A673 (cell line): ENCODE measurements at places on chromosomes 2 and 18. TPM values are rescaled to one million over a fixed set of nuclear protein-coding genes. Genes with fewer than 3 reads are reported as not detected.

GRCh38 chr2:15711126-15711860, 119.6 kb downstream of the DDX1 start:
- no peak for DNase-seq

DNA sequence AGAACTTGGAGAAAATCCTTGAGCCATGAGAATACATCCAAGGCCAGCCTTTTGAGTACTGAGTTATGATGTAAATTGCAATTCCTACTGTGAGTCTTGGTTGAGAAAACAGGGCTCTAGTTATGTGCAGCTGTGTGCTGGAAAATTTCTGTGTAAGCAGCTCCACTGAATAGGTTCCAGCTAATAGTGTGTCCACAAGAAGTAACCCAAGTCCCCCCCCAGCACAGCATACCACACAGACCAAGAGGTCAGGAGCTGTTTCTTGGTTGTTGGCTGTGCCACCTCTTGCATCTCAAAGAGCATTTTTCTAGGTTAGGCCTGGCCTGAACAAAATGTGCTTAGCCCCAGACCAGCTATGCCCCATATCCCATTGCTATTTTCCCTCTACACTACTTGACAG, 36.8 kb upstream of the APCDD1 start:
- DNase-seq = no peak

GRCh38 chr2:140257692-140258300, 1477.6 kb upstream of the NXPH2 start:
- no peak for DNase-seq

DNA sequence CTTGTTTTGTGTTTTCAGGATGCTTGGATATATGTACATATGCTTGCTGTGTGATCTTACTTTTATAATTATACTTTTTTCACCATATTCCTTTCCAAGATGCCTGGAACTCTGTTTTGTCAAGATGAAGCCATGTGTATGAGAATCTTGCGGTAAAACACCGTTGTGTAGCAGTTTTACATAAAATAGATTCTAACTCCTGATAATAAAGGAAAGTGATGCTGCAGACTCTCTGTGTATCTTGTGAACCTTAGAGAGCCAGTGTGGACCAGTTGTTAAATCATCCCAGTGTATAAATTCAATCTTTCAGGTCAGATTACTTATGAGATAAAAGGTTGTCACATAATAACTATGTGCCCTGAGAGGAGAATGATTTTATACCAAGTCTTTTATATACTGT, 12.5 kb upstream of the ITGA4 start:
- DNase-seq = no peak

DNA sequence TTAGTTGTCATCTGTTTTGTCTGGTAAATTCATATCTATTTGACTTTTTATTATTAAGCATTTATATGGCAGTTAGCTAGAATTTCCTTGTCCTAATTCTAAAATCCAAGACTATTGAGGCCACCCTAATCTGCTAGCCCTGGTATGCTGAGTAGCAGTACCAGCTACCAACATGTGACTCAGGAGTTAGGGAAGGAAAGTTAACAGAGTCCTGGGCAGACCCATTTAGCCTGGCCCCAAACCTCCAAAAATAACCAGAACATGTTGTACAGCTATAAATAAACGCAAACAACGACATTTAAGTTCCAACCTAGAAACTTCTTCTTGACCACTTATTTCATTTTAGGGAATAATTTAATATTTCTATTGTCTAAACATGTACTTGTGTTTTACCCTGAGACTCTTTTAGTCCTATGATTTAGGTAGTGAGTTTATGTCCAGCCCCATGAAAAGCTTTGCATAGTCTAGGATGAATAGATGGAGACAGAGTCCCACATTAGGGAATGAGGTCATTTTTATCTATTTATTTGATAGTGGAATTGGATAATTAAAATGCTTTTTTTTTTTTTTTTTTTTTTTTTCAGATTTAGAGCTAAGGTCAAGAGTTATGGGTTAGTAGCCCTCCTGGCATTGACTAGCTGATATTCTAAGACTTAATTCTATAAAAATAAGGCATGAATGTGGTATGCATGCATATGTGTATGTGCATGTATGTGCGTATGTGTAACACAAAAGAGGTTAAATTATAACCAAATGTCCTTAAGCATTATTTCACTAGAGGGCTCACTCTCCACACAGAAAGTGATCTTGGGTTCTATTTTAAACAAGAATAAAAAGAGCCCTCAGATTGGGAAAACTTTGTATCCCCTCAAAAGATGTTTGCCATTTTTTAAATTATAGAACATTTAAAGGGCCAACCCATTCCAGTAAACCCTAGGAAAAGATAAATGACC, 160.1 kb upstream of the MAPRE2 start:
- no peak for DNase-seq

DNA sequence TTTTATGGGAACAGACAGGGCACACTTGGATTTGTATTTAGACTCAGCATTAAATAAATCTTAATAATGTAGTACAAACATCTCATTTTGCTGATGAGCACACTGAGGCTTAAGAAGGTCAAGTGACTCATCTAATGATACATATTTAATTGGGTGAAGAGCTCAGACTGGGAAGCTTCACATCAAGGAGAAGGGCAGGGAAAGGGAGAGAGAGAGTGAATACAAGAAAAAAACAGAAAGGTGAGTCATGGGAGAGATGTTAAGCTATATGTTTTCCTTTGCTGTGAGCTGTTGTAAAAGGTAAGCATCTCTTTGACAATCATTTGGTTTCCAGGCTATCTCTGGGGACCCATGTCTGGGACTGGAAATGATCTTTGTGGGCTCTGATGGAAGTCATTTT, 277.8 kb downstream of the SETBP1 start:
- DNase-seq = peak; percentile 5

DNA sequence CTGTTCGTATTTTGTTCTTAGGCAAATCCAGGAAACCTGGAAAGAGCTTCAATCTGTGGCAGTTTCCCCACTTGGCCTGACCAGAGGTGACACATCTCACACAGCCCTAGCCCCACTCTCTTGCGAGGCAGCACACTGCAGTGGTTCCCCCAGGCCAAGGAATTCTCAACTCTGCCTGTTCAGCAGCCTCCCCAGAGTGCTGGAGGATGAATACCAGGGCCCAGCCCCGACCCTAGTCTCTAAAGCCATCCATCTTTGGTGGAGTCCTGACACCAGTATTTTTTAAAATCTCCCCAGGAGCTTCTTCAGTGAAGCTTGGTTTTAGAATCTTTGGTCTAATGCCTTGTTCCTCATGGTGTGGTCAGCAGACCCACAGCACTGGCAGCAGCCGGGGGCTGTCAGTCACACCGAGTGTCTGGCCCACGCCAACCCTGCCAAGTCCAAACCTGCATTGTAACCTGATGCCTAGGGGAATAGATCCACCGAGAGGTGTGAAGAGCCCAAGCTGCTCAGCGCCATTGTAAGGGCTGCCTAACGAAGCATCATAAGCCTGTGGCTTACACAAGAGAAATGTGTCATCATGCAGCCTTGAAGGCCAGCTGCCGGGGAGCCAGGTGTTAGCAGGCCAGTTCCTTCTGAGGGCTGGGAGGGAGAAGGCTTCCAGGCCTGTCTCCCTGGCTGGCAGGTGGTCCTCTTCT, 428.7 kb upstream of the ID2 start:
- no peak for DNase-seq

DNA sequence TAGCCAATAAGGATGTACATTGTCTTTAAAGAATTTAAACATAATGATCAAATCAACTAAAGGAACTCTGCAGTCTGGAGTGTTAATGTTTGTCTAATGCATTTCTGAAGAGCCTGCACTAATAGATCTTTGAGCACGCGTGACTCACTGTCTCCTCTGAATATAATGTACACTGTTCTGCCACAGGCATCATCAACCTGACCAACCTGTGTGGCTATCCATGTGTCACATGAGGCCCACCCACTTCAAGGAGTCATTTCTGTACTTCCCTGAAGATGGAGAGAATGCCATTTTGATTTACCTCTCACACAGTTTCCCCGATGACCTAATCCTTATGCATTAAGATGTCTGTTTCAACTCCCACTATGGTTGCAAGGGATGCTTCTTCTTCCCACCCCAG, 434.0 kb upstream of the SPHKAP start:
- DNase-seq = no peak

DNA sequence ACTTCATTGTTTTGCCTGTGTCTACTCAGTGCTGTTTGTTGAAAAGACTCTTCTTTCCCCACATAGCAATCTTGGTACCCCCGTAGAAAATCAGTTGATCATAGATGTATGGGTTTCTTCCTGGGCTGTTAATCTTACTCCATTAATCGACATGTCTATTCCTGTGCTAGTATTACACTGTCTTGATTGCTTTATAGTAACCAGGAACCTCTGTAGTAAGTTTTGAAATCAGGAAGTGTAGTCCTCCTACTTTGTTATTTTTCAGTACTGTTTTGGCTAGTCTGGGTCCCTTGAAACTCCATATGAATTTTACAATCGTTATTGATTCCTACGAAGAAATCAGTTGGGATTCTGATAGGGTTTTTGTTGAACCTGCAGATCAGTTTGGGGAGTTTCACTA, 78.8 kb upstream of the FAM136A start:
- DNase-seq = no peak

GRCh38 chr2:37412231-37412630, 67.8 kb downstream of the QPCT start:
- DNase-seq = no peak

DNA sequence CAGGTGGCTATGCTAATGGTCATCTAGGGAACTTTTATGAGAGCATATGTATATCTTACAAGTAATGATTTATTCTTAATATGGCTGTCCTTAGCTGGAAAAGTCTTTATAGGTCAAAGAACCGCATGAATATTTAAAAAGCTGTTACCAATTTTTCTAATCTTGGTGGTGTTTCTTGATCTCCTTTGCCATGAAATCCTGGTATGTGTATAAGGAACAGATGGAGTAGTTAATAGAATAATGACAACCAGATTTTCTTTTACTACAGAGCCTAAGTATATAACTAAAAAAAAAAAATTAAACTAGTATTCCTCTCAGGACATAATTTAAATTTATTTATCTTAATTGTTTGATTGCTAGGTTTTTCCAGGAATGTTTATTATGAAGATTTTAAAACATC, 74.5 kb downstream of the RHBDD1 start:
- DNase-seq = no peak

- no peak for DNase-seq
Observed at GRCh38 chr18:57533006-57533867, 53.3 kb downstream of the FECH start.

DNA sequence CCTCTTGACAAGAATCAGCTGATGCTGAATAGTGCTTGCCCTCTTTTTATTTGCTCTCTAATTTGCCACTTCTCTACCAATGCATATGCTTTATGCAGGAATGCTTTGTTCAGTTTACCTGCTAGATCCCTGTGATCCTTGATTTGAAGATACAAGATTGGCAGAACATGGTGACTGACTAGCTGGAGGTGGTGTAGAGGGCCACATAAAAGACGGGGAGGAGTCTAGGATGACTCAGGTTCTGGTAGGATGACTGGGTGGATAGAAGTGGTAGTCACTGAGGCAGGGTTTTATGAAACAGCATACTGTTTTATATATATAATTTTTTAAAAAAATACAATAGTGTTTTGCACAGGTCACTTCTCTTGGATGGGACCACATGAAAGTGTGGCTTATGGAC, 6.3 kb upstream of the ADGRF3 start:
- no peak for DNase-seq

- DNase-seq = no peak
Observed at GRCh38 chr2:69637923-69638322, 5.6 kb downstream of the AAK1 start.

GRCh38 chr2:95389245-95390119, 13.0 kb upstream of the FAHD2A start:
- DNase-seq = peak; percentile 79

DNA sequence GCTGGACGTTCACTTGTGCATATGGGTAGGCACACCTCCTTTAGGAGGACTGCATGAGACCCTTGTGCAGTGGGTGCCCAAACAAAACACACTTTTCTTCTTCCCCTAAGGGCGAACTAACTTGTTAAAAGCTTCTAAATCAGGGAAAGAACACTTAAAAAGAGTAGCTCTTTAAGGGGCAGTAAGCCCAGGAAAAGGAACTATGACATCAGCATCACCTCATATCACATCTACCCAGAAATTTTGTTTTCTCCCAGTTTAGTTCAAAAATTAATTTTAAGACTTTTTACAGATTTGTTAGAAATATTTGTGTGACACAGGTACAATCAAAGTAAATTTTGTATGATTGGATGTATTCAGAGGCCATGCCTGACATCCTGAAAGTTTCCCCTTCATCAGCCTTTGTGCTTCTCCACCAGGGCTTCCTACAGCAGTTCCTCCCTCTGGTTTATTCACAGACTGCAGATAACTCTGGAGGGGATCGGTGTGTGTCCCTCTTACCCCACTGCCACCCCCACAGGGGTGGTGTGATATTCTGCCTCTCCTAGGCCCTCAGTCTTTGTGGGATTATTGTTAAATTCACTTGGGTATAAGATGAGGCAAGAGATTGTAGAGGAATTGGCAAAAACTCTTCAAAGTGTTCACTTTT, 27.6 kb downstream of the BCL2L11 start:
- DNase-seq = no peak

- no peak for DNase-seq
Observed at GRCh38 chr2:234795272-234795920, 156.4 kb upstream of the SH3BP4 start.

DNA sequence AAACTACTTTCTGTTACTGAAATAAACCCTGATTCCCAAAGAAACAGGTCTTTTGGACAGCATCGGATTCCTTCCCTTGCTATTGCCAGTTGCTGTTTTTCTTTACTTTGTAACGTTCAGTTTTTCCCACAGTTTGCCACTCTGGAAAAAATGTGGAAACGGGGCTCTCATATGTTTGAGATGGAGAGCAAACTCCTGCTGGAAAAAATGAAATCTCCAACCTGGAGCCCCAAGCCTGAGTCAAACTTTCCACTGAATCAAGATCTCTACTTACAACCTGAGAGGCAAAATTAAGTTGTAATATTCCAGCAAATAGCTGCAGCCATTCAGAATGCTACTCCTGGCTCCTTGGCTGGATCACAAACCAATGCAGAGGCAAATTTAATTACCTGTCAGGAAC, 270.7 kb downstream of the SRBD1 start:
- DNase-seq = no peak

The HOXD12 gene
- 0.58 and 0.72 TPM in 2 replicates for total RNA-seq

The ANKRD62 gene
- not detected in 2 replicates for total RNA-seq

The CCDC178 gene
- not detected in 2 replicates for total RNA-seq

The SPDYA gene
- 1.0 and 1.2 TPM in 2 replicates for total RNA-seq

The C2orf81 gene
- 1.6 and 1.9 TPM in 2 replicates for total RNA-seq

The REG3A gene
- total RNA-seq = not detected in 2 replicates

The MXD1 gene
- total RNA-seq = 2.7 and 3.7 TPM in 2 replicates

The PLCD4 gene
- 0.24 and 0.39 TPM in 2 replicates for total RNA-seq

The OTX1 gene
- 1.1 and 2.1 TPM in 2 replicates for total RNA-seq

The SERPINB3 gene
- not detected in 2 replicates for total RNA-seq

The REG1A gene
- not detected in 2 replicates for total RNA-seq

The FAM110C gene
- total RNA-seq = 1.2 and 2.6 TPM in 2 replicates

The CHRND gene
- not detected in 2 replicates for total RNA-seq
